Epithelial cell of prostate (primary cell): ENCODE measurements at places on chromosomes 6 and 20.

GRCh38 chr6:34129753-34130152, 16.1 kb downstream of the GRM4 start:
- DNase-seq: no peak

DNA sequence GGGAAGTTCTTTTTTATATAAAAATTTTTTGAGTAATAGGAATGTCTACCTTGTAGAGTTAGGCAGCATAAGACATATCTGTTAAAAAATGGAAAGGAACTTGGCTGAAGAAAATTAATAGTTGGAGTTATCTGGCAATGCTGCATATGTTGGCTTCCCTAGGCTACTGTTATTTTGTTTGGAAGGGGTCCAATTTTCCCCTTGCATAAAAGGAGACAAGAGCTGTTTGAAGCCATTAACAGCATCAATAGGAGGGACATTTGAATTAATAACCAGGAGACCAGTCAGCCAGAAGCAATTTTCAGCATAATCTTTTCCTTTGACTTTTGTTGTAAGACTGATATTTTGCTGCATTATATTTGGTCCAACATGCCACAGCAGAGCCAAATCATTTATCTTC, 80.9 kb upstream of the TAB2 start:
- no peak for DNase-seq

- no peak for DNase-seq
These were observed 35.4 kb downstream of the SLC16A10 start for GRCh38 chr6:111122458-111123286.

GRCh38 chr20:58374027-58374850, 14.8 kb upstream of the VAPB start:
- DNase-seq: no peak

DNA sequence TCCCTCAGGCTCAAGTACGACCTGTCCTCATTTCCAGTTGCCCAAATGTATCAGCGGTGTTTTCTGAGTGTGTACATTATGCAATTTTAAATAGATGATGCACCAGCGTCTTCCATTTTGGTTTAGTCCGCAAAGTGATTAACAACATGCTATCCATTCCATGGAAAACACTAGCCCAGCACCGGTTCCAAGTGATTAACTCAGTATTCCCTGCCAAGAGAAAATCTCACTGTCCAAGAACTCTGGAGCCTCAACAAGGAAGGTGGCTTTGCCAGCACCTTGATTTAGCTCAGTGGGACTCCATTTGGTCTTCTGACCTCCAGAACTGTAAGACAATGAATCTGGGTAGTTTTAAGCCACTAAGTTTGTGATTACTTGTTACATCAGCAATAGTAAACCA, 107.2 kb downstream of the FOXC1 start:
- no peak for DNase-seq
